ENCODE measurements at places on chromosomes 7 and 10.
A peak's percentile ranks its signal among the peaks of the same experiment; 100 is the strongest.

GRCh38 chr7:99843808-99844207 lies 16.0 kb downstream of the CYP3A43 start:
- no peak for DNase-seq

DNA sequence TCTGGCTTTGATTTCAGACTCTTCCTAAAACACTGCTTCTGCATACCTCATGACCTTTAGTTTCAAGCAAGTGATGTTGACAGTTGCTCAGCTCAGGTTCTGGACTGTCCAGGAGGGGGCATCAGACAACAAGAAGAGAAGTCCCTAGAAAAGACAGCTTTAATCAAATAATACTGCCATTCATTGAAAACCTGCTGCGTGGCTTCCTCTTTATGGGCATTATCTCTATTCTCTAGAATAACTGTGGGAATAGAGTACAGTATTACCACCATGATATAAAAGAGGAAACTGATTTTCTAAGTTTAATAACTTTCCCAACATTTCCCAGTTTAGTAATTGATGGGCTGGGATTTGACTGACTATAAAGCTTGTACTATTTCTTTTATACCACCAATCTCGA lies 170.4 kb downstream of the SNX13 start:
- DNase-seq = peak; percentile 14

DNA sequence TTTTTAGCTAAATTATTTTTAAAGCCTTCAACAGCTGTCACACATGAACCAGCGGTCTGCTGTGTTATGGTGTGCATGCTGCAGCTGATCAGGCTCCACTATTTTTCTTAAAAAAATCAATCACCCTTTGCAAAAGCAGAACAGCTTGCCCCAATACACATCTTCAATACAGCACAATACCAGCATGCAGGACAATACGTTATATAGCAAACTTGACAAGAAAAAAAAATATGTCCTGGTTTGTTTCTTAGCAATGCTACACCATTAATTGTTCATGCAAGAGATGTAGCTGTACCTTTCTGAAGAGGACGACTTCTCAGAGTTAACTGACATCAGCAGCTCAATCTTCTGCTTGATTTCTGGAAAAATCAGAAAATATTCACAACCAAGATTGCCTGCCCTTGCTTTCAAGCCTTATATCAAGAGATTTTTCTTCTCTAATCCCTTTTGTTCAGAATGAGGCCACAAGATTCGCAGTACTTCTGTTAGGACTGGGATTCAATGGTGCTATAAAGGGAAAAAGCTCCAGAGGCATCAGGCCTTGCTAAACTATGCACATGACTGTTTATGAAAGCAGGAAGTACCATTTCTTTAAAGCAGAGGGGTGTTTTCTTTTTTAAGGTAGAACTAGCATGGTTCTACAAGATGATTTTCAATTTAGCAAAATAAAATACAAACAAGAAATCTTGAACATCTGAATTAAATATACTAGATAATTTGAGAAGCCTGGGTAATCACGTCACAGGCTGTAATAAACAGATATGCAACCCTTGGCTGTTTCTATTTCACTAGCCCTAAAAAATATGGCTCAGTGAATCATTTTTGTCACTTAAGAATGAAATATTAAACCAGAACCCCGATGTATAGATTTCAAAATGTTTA lies 120.0 kb downstream of the SRPK2 start:
- no peak for DNase-seq

DNA sequence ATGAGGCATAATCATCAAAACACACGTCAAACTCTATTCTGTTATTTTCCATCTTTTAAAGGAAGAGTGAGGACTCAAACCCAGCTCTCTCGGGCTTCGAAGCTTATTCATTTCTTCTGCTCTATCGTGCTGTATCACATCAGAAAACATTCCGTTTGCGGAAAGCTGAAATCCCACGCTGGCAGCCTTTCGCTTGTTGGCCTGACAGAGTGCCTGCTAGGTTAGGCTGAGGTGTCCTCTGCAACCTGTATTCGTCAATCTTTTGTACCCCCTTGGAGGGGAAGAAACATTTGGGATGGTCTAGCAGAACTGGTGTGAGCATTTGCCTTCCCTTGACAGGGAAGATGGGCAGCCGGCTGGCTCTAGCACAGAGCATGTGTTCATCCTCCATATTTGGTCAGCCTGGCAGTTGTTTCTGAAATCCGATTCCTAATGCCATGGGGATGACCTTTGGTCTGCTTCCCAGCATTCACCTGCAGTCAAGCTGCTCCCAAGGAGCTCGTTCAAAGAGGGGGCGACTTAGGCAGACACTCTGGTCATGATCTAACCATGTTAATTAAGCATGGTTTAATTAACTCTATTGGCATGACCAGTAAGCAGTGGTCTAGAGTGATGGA lies 55.2 kb downstream of the TACC2 start:
- no peak for DNase-seq

DNA sequence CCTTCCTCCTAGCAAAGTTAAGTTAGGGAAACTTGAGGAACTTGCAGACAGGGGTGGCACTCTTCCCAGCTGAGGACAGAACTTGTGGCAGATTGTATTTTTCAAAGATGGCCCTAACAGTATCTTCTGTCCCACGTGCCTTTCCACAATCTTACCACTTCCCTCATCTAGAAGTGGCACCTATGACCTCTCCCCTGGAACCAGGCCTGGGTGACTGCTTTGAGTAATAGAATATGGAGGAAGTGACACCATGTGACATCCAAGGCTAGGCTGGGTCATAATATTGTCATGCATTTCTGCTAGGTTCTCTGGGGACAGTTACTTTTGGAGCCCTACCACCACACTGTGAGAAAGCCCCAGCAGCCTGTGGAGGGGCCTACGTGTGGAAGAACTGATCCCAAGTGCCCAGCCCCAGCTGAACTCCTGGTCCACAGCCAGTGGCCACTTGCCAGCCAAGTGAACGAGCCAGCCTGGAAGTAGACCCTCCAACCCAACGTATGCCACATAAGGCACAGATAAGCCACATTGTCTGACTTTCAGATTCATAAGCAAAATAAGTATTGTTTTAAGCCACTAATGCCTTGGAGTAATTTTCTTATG lies 193.7 kb downstream of the PTPN20 start:
- DNase-seq = no peak

GRCh38 chr7:156438011-156438410 lies 202.6 kb upstream of the RNF32 start:
- no peak for DNase-seq

DNA sequence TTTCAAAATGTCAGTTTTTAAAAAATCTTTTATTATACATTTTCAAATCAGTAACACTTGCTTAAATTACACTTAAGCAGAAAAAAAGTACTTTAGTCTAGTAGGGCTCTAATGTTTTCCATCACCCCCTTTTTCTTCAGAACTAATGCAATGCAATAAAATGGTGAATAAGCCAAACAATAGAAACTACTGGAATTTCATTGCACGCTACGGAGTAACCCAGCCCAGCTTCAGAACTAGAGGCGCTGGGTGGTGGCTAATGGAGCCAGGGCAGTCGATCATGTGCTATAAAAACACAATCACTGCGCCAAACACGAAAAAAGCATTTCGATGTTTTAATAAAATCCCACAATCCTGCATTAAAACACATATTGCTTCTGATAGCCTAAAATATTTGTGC lies 59.9 kb upstream of the ODAD2 start:
- no peak for DNase-seq

GRCh38 chr10:61452655-61453641 lies at the start of gene TMEM26:
Gene TMEM26, minus strand, starts transcription at chr10:61453381. Its CDS starts 300 bp downstream, at chr10:61453081.
- DNase-seq = no peak

- DNase-seq = no peak
Measured at GRCh38 chr10:98080494-98080893, 50.1 kb upstream of the CRTAC1 start.

GRCh38 chr7:522071-522950 lies 2.7 kb upstream of the PDGFA start:
- DNase-seq = no peak

- DNase-seq = no peak
Measured at GRCh38 chr7:28208506-28208905, 27.9 kb upstream of the JAZF1 start.

DNA sequence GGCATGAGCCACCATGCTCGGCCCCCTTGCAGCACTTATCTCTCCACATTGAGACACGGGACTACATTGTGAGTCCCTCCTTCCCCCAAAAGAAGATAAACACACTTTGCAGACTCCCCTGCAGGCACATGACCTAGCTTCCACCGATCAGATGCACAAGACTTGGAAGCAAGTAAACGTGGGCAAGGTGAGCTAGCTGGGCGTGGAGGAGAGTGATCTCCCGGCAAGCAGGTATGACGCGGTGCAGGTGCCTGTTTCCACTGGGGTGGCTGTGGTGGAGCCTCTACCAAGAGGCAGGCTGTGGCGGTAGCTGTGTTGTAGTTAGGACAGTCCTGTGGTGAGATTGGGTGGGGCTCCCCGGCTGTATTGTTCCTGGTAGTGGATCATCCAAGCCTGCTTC lies 7.7 kb upstream of the COMTD1 start:
- DNase-seq = no peak

- DNase-seq = no peak
Measured at GRCh38 chr10:77605466-77605865, 32.1 kb downstream of the KCNMA1 start.

- DNase-seq = no peak
Measured at GRCh38 chr10:112434988-112435619, 11.6 kb downstream of the ZDHHC6 start.

DNA sequence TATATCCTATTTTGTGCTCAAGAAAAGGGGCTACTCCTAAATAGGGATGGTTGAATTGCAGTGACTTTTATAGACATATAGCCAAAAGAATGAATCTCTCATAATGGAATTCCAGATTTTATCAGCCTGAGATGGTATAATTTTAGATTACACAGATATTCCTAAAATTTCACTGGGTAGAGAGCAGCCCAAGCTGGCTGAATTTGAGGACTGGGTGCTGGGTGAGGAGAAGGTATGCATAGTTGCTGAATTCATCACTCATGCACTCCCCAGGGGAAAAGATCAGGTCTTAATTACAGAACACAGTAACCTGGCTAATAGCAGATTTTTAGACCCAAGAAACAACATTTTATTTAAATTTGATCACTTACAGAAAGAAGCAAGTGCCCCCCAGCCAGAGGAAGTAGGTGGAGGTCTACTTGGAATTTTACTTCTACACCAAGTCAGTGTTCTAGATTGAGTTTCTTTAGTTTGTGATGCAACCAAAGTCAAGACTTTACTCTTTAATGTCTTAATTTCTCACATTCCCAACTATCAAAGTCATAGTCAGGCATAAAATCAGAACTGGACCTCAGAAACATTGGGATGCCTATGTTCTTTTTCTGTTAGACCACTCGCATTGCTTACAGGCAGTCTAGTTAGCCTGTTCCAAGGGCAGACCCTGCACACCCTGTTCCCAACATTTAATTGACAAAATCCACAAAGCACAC lies 337.4 kb upstream of the PODXL start:
- DNase-seq = no peak

GRCh38 chr7:3037259-3037658 lies 6.4 kb downstream of the CARD11 start:
- no peak for DNase-seq

DNA sequence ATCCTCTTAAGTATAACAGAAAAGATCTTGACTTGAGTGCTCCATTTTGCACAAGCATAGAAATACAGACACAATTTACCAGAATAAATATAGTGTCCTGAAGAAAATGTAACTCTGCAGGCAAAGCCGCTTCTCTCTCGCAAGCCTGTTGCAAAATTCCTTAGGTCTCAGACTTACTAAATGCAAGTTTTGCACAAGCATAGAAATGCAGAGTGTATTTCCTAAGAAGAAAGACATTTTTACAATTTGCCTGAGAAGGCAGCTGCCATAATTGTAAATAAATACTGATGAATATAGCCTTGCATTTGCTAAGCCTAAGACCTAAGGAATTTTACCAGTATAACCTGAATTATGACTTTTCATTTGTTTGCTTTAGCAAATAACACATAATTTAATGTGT lies 67.1 kb downstream of the AGMO start:
- no peak for DNase-seq

GRCh38 chr7:114944745-114945625 lies 23.1 kb downstream of the MDFIC start:
- no peak for DNase-seq

DNA sequence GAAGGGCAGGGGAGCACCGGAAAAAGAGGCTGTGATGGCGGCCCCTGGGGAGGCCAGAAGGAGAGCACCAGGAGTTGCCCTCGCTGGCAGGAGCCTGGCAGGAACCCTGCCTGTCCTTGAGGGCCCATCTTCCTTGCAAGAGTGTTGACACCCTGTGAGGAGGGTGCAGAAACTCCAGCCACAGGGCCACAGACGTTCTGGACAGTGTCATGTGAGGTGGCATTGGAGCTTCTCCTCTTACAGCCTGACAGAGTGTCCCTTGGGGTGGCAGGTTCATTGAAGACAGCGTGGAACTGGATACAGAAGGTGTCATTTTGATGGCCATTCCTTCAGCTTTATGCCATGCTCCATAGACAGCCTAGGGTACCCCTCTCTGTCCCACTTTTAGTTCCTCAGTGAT lies 54.2 kb downstream of the RBM20 start:
- DNase-seq = no peak

DNA sequence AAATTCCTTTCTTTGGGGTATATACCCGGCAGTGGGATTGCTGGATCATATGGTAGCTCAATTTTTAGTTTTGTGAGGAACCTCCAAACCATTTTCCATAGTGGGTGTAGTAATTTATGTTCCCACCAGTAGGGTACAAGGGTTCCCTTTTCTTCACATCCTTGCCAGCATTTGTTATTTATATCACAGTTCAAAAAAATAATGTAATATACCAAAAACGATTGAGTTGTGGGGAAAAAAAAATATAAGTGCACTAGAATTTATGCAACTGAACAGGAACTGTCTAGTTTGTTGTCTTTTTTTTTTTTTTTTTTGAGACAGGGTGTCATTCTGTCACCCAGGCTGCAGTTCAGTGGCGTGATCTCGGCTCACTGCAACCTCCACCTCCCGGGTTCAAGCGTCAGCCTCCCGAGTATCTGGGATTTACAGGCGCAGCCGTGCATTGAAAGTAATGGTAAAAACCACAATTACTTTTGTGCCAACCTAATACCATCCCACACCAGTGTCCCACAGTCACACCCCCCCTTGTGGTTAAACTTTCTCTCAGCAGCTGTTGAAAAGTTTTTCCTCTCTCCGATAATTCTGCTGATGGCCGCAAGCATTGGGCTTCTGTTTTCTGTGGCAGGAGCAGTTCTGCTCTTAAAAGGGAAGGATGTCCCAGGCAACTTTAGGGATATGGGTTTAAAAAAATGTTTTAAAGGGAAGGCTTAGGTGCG lies 6.8 kb upstream of the LAT2 start:
- no peak for DNase-seq

- DNase-seq = no peak
Measured at GRCh38 chr10:106712988-106713387, 451.5 kb downstream of the SORCS1 start.

- DNase-seq = no peak
Measured at GRCh38 chr10:73886661-73887293, 12.4 kb upstream of the CAMK2G start.

- no peak for DNase-seq
Measured at GRCh38 chr7:33702514-33703054, 202.8 kb upstream of the BMPER start.
